ENCODE measurements at places on chromosomes 3 and 15.

GRCh38 chr3:54905261-54905888 is 22.5 kb downstream of the LRTM1 start:
- no peak for DNase-seq

DNA sequence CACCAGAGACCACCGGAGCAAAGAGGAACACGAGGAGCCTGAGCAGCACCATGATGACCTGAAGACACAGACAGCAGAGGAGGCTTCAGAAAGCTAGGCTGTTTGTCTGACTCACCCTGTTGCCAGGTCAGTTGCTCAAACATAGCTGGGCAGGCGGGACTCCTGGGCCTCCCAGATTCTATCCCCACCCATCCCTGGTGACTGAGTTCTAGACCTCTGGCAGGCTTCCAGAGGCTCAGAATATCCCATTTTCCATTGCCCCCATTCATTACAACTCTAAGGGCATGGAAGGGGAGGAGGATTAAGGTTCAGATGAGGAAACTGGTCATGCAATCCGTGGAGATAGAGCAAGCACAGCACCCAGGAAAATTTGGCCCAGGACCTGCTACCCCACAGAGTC is at the start of gene CDHR4:
Gene CDHR4, minus strand, starts transcription at position 113 of the 400 bp plus-strand sequence. Its CDS starts 61 bp downstream, at position 52.
- no peak for DNase-seq

GRCh38 chr3:13077431-13078162 is 4.4 kb upstream of the IQSEC1 start:
- DNase-seq: peak; percentile 29

- DNase-seq: no peak
Measured at GRCh38 chr3:121690777-121691405, 30.2 kb upstream of the HCLS1 start.

DNA sequence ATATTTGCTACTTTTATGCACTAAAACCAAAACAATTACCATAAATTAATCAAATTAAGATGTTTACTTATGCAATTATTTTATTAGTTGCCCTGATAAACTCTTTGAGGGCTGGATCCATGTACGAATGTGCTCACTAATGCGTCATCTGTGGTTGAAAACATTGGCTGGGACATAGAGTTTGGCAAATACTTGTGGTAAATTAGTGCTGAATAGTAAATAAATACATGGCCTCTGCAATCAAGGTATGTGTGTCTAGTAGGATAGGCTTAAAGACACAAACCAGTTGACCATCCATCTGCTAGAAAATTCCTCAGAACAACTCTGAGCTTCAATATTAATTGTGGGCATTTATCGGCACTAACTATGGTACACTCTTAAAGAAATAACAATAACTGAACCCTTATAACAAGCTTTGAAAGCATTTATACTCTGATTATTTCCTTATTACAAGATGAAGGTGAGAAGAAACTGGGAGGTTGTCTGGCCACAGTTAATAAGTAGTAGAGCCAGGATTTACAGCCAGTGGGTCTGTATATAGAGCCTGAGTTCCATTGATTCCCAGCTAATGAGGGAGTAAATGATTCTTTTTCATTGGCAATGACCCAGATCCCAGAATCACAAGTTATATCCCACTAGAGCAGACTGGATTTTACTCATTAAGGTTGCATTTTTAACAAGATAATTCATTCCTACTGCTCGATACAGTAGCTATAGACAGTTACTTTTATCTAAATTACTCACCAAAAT is 169.5 kb upstream of the CNTN6 start:
- no peak for DNase-seq

GRCh38 chr3:170274641-170275040 is 52.4 kb downstream of the PRKCI start:
- DNase-seq: no peak

DNA sequence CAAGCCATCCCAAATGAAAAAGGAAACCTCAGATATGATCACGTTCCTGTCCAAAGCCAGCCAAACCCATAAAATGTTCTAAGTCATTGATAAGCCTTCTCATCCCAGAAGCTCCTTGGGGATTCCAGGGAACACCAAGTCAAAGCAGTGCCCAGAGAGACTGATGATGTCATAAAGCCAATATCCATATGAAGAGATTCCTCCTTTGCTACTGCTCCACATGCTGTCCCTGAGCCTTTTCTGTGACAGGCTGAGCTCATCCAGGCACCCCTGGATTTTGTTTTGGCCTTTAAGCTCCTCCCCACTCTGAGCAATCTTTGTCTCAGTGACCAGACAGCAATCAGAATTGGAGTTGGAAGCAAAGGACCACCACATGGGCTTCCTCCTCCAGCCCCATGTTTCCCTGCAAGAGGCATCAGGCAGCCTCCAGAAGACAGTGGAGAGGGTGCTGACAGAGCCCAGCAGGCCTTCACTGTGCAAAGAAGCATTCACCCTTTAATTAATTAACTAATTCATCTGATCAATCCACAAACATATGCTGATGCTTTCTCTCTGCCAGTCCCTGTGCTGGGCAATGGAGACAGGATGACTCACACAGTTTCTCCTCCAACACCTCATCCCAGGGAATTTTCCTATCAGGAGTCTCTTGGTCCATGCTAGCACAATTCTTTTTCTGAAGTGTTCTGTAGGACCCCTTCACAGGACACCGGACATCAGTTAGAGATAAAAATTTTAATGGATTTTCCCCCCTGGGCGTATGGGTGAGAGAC is 25.0 kb downstream of the MEX3B start:
- DNase-seq: peak; percentile 81

DNA sequence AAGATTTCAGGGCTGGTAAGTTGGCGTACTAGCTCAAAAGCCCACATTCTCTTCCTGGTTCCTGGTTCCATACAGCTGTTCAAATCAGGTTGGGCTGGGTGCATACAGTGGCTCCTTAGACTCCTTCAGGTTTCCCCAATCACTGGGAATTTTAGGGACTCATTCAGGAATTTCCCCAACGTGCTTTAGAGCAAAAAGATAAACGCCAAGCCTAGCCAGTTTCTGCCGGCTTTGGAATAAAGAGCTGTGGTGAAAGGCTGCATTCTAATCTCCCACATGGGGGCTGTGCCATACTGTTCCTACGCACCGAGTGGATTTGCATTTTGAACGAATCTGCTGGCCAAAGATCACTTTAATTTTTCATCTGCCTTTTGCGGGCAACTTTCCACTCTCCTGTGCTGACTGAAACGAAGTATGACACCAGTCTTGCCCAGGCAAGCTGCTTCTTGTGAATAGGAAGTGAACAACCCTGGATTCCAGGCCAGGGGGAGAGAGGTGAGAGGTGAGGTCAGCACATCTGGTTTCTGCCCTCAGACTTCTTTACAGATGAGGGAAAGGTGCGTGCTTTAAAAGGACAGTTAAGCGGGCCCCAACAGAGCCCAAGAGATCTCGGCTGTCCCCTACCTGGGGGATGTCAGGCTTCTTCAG is 184.2 kb upstream of the PDZRN3 start:
- DNase-seq: no peak

DNA sequence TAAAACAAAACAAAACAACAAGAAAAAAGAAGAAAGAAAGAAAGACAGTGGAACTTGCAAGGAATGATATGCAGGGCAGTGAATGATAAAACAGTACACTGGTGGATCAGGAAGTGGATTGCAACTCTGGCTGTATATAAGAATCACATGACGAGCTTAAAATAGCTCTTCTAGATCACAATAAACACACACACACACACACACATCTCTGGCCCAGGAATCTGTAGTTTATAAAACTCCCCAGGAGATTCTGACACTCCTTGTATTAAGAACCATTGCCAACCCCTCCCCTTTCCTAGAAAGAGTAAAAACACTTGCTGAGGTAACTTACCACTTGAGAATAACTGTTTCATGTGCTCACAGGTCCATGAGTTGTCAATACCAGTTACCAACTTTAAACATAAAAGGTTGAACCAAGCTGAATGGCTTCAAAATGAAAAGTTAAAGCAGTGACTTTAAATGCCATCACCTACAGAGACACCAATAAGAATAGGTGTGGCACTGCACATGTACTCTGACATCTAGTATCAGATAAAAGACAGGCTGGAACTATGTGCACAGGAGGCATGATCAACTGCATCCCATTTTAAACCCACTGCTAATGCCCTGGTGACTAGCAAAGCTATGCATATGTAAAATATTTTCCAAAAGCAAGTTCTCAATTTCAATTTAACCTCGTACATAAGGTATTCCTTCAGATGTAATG is 3.9 kb downstream of the CPOX start:
- no peak for DNase-seq

GRCh38 chr3:187941135-187941847 is 196.0 kb upstream of the BCL6 start:
- DNase-seq: no peak

GRCh38 chr3:65615329-65615728 is 423.4 kb downstream of the MAGI1 start:
- no peak for DNase-seq

- DNase-seq: peak; percentile 16
Measured at GRCh38 chr15:76235186-76235826, 76.0 kb downstream of the ETFA start.

DNA sequence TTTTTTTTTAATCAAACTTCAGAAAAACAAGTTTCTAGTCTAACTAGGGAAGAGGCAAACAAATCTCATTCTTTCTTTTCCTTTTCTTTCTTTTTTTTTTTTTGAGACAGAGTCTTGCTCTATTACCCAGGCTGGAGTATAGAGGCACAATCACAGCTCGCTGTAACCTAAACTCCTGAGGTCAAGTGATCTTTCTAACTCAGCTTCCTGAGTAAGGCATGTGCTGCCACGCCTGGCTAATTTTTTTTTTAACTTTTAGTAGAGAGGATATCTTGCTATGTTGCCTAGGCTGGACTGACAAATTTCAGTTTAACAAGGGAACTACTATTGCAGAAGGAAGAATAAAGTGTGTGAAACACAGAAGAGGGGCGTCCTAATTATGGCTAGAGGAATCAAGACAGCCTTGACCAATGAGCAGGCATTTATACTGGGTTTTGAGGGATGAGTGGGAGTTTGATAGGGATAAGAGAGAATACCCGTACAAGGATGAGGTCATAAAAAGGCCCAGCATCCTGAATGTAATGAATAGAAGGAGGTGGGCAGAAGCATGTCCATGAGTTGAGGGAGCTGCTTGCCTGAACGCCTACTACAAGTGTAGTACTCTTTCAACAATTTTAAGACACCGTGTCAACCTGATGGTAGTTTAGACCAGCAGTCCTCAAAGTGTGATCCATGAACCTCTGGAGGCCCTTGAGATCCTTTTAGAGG is 6.7 kb upstream of the ZFAND6 start:
- DNase-seq: no peak

DNA sequence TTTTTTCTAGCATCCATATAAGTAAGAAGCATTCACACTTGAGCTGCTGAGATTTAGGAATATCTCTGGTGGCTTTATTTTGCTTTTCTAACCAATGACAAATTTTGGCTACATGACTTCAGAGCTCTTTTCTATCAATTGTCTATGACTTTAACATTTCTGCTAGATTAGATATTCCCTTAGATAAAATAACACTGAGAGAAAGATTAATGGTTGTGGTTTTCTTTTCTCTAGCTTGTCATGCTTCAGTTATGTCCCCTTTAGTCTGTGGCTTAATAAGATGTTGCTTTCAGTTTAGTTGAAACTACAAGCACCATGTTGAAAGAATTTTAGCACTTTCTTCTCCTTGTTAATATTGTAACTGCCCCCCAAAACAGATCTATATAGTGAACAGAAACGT is 665.6 kb upstream of the CCDC54 start:
- no peak for DNase-seq

- no peak for DNase-seq
Measured at GRCh38 chr15:31214864-31215489, 111.7 kb upstream of the KLF13 start.

- no peak for DNase-seq
Measured at GRCh38 chr3:102114264-102114979, 265.1 kb downstream of the NFKBIZ start.

GRCh38 chr3:66675366-66675765 is 174.5 kb upstream of the LRIG1 start:
- DNase-seq: no peak

- DNase-seq: no peak
Measured at GRCh38 chr3:14719006-14719405, 44.1 kb downstream of the C3orf20 start.

DNA sequence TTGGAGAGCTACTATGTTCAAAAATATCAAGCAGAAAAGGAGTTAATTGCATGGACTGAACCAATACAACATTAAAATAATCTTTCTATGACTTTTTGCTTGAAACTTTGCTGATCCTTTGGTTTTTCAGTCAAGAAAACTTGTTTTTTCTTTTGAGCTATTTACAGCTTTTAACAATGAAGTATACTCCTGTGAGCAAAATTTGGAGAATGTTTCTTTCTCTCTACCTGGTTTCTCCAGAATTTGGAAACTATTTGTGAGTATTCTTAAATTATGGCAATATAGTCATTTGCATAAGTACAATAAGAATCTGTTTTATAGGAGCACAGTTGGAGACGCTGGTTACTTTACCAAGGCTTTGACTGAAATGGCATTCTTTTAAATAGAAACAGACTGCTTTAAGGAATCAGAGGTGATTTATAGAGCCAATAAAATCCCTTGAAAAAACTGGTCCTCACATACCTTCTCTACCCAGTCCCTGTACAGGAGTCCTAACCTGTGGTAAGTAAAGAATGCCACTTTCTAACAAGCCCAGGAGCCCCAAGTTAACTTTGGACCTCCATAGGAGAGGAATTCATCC is 127.4 kb downstream of the PLCH1 start:
- no peak for DNase-seq

- no peak for DNase-seq
Measured at GRCh38 chr3:152669560-152669959, 165.4 kb upstream of the P2RY1 start.

- peak; percentile 8 for DNase-seq
Measured at GRCh38 chr3:52533623-52534280, at the start of gene NT5DC2. Gene NT5DC2, minus strand, starts transcription at chr3:52533857. Its CDS starts 120 bp downstream, at chr3:52533737.

Data from NCI-H446 treated with DMSO at 0.1 percent for 48 hours (cell line).